ENCODE measurements at places on chromosomes 13 and 19.

DNA sequence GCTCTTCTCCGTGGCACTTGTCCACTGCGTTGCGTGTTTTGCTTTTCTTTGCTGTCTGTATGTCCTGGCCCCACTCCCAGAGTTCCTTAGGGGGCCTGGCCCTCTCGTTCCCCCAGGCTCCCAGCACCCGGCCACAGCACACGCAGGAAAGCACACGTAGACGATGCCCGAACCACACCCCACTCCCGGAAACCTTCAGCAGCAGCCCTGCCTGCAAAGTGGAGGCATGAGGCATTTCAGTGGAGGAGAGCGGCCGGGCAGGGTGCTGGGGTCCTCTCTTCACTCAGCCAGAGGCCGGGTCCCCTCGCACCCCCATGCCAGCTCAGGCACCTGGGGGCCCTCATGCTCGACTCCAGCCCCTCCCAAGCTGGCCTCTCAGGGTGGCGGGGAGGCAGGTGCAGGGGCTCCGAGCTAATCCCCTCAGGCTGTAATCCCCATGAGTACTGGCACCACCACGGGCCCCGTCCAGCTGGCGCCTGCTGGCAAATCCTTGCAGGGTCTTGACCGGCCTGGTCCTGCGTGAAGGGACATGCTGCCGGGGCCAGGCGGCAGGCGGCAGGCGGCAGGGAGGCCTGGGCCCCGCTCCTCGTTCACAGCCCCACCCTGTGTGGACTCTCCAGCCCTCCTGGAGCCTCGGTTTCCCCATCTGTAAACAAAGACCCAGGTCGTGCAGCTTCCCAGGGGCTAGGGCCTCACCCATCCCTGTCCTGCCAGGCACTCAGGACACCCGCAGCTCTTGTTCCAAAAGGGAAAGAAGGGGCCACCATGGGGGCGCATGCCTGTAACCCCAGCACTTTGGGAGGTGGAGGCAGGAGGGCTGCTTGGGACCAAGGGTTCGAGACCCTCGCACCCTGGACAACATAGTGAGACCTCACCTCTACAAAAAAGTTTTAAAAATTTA lies 7.0 kb downstream of the PIP5K1C start:
- DNase-seq: no peak

GRCh38 chr19:34979819-34980640 lies 16.0 kb upstream of the ZNF792 start:
- no peak for DNase-seq

DNA sequence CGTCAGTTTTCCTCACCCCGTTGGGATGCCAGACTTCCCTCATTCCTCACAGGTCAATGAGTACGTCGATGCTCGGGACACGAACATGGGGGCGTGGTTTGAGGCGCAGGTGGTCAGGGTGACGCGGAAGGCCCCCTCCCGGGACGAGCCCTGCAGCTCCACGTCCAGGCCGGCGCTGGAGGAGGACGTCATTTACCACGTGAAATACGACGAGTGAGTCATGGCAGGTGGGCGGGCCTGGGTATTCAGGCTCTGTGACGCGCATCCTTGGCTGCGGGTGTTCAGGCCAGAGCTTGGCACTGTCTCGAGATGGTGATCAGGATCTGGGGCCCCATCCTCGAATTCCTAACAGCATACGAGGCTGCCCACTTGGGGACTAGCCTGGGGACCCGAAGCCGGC lies 21.4 kb downstream of the UHRF1 start:
- DNase-seq: no peak

DNA sequence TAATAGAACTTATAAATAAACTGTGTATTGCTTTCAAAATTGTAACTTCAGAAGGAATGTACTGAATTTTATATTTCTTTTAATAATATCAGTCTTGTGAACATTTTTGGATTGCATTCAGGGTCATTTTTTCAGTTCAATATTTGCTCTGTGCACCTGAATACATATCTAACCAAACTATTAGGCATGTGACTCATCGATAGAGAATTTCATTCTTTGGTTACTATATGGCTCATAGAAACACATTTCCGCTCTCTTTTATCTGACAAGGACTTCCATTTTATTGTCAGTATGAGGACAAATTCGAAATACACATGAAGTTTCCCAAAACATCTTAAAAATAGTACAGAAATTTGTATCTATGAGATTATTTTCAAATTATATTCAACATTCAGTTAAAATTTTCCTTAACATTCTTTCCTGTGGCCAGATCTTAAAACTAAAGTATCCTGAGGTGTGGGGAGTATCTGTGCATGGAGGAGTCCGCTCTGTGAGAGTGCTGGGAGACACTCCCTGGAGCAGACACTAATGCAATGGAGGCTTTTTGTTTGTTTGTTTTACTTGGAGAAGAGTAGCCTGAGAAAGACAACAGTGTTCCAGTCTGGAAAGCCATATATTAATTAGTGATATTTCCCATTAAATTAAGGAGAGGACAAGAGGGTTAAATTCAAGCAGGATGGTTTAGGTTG lies 483.6 kb downstream of the PCDH20 start:
- DNase-seq: no peak

GRCh38 chr19:45170146-45171106 lies 7.6 kb downstream of the TRAPPC6A start:
- no peak for DNase-seq

GRCh38 chr13:25943081-25943480 lies 108.7 kb downstream of the SHISA2 start:
- no peak for DNase-seq

DNA sequence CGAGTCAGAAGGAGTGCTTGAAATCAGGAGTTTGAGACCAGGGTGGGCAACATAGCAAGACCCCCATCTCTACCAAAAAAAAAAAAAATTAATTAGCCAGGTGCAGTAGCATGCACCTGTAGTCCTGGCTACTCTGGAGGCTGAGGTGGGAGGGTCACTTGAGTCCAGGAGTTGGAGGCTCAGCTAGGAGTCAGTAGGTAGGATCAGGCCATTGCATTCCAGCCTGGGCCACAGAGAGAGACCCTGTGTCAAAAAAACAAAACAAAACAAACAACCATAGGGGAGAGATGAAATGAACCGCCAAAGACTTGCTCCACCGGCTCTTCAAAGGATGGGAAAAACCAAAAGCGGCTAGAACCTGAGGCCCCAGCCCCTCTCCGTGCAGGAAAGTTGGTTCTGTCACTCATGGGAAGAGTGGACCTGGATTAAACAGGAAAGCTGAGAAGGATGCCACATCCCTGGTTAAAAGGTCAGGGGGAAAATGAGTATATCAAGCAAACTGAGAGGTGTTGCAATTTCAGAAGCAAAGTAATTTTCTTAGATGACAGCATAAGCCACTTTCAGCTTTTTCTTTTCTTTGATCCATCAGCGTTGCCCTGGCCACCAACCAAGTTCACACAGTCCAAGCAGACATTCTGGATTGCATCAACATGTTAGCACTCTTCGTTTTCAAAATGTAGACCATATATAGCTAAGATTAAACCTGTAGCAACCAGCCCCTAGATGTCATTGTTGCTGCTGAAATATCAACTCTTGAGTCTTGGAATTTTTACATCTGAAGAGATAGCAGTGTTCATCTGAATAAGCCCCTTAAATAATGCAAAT lies 8.9 kb upstream of the ZNF507 start:
- DNase-seq: peak; percentile 14

- DNase-seq: no peak
These were observed 31.6 kb downstream of the MTRF1 start for GRCh38 chr13:41231786-41232185.

DNA sequence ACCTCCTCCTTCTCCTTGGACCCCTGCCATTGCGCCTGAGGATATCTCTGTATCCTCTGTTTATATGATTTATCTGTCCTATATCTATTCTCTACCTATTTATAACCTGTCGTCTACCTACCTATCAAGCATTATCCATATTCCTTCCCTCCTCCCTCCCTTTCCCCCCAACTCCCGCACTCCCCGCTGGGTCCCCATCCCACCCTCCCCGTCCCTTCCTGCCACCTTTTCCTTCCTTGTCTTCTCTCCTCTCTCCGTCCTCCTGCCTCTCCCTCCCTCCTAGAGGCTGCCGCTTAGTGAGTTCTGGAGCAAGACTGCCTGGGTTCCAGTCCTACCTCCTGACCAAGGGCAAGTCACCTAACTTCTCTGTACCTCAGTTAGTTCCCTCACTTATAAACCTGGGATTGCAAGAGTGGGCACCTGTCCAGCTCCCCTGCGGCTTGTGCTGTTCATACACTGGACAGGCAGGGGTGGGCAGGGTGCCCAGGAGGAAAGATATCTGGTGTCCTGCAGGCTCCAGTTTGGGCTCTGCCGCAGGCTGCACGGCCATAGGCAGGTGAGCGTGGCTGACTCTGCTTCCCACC lies 16.1 kb downstream of the TTYH1 start:
- no peak for DNase-seq

DNA sequence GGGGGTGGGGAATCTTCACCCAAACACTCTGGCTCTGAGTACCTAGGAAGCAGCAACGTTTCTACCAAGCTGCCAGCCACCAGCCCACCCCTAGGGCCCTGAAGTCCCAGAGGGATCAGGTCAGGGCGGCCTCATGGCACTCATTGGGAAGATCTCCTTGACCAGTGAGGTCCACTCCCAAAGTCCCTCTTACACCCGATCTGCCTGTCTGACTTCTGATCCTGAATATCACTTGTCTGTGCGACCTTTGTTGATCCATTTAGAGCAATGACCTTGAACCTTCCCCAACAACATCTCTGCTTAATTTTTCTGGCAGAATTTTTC lies 2.1 kb upstream of the GNA15 start:
- DNase-seq: no peak

DNA sequence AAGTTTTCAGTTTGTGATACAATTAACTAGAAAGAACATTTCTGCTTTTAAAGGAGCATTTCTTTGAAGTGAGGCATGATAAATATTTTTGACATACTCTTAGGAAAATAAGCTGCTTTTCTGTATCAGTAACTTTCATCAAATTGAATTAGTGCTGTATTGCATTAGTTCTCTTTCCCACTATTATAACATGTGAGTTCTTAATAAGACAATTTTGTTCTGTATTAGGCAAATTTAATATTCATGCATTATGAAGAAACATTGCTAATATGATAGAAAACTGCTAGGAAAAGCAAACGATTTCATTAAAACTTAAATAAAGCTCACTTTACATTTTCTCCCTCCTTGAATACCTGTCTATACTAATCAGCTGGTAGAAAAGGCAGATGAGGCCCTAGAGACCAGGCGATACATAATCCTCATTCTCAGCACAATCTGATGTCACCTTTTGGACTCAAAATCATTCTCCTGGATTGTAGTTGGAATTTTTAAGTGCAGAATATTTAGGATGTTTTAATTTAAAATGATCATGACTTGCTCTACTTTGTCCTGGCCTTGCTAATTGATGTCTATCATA lies 1636.8 kb downstream of the PCDH9 start:
- DNase-seq: no peak

DNA sequence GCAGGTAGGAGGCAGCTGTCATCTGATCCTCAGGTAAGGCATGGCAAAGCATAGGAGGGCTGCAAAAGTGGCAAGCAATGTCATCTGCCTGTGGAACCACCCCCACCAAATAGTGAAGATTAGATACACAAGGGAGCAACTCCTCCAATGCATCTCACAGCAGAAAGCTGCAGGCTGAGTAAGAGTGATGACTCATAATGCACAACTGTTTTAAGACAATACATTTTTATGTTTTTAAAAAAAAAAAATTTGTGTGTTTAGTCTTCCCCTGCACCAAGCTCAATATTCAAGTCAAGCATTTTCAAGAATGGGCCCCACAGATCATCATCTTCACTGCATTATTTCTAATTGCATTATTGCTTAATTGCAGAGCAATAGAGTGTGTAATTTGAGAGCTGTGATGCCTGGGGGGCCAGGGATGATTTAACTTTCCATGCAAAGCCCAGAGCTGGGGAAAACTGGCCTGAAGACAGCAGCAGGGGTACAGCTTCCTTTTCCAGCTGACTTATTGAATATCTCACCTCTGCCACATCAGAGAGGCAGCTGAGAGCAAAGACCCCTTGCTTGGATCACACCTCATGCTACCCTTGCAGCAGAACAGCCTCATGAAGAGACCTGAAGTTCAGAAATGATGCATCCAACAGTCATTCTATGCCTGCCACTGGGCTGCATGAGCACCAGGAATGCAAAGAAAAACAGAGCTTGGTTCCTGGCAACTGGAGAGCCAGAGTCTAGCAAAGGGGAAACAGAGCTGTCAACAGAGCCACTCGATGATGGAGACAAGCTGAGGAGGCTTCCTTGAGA lies 22.7 kb upstream of the POP4 start:
- DNase-seq: no peak

DNA sequence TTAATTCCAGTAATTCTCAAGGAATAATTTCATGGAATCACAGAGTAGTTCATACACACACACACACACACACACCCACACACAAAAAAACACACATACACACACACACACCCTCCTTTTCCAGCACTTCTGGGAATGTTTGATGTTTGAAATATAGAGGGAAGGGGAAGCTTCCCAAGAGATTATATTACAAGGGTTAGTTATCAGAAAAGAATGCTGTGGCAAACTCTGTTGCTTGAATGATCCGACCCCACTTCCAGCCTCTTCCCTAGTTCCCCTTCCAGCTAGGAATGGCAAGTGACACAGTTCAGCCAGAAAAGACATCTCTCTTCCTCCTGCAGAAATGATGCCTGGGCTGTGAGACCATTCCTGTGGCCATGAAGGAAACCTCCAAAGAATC lies 49.9 kb downstream of the KCTD12 start:
- no peak for DNase-seq

GRCh38 chr19:18699403-18700054 lies 16.0 kb downstream of the CRTC1 start:
- DNase-seq: no peak

DNA sequence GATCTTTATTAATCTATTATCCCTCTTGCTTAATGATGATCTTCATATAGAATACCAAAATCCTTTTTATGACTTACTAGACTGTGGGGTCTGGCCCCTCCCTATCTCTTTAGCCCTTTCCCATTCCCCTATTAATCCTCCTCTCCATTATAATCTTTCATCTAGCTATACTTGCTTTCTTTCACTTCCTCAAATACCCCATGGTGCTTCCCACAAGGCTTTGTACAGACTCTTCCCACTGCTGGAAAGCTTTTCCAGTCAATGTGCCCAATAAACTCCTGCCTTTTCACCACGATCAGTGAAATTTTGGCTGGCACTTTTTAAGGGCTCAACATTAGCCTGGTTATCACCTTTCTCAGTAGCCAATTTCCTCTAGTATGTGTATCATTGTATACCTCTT lies 3.2 kb upstream of the EBPL start:
- DNase-seq: peak; percentile 32

DNA sequence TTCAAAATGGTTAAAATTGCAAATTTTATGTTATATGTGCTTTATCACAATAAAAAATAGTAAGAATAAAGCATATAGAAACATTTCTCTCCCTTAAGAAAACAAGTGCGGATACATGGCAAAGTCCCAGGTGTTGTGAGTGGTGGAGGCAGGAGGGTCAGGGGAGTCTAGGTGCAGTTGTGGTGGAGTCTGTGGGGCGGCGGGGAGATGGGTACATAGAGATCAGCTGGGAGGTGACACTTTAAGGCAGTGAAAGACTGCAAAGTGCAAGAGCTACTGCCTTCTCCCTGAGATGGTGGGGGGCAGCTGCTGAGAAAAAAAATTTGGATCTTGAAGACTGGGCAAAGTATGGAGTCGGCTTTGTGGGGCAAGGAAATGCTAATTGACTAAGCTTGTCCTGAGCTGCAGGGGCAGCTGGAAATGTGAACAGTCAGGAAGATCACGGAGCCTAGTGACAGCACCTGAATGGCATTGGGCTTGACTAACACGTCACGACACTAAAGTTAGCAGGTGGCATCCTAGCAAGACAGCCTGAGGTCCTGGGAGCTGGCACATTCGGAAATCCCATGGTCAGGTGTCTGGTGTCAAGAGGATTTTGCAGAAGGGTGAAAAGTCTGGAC lies 72.9 kb upstream of the IRS2 start:
- no peak for DNase-seq

GRCh38 chr19:19866611-19867248 lies 1.0 kb downstream of the ZNF253 start:
- DNase-seq: peak; percentile 34

- DNase-seq: peak; percentile 10
These were observed 5.1 kb upstream of the DHDH start for GRCh38 chr19:48928164-48929025.

Measured in MV-4-11 (cell line).